ENCODE measurements at places on chromosomes 11 and 22. TPM values are rescaled to one million over a fixed set of nuclear protein-coding genes. Genes with fewer than 3 reads are reported as not detected.

- no peaks in the 10 kb centered on the region for H3K27me3 ChIP-seq
- no peak for DNase-seq
- H3K4me3 ChIP-seq = no peak overlapping the region
- H3K4me1 ChIP-seq = no peaks in the 10 kb centered on the region
Observed at GRCh38 chr22:22836635-22837034, 51.0 kb upstream of the IGLL5 start.

The PKDREJ gene
- 0.13 TPM for total RNA-seq

The CST6 gene
- not detected for total RNA-seq

- H3K27me3 ChIP-seq = no peaks in the 10 kb centered on the region
- no peaks in the 10 kb centered on the region for H3K4me1 ChIP-seq
- no peak for DNase-seq
- H3K36me3 ChIP-seq = peaks cover 95% of the 10 kb centered on the region
- no peak overlapping the region for H3K4me3 ChIP-seq
Observed at GRCh38 chr11:762421-763072, 14.7 kb downstream of the GATD1 start.

The CRYBB2 gene
- not detected for total RNA-seq

The SAA2 gene
- not detected for total RNA-seq

DNA sequence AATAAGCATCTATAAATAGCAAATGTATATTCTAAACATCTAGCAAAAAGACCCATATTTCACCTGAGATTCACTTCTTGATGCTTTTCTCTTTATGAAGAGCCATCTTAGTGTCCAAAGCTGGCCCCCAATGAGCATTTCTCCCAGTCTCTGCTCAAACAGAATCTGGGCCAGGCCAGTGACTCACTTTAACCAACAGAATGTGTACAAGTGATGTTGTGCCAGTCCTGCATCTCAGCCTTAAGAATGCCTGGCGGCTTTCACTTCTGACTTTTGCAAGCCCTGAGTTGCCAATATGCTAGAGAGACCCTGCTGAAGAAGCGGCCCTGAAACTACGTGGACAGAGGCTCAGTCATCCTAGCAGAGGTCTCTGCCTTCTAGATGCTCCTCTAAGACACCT is 6.9 kb upstream of the COPB1 start:
- H3K27ac ChIP-seq = no peak overlapping the region
- H3K4me1 ChIP-seq = no peaks in the 10 kb centered on the region
- H3K4me3 ChIP-seq = no peak overlapping the region
- DNase-seq = no peak
- H3K36me3 ChIP-seq = peaks cover 78% of the 10 kb centered on the region
